Activated T-helper 1 cell treated with anti-CD3 and anti-CD28 coated beads, Interleukin-2, amount 50 U/mL, for 16 hours (primary cell): ENCODE measurements at places on chromosomes 11 and 22.

DNA sequence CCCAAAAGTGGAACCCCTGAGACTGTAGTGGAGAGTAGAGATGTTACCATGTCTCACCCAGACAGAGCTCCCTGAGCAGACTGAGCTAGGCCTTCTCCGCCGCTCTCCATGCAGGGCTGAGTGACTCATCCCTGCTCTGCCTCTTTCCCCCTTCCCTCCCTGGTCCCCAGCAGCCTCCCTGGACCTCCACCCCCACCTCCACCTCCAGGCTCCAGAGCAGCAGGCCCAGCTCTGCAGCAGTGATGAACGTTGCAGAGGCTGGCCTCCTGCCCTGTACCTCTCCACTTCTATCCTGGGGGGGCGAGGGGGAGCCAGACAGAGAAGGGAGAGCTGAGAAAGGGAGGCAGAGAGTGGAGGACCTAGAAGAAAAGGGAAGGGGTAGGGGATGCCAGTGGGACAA lies 19.3 kb upstream of the ARAP1 start:
- no peak for DNase-seq

GRCh38 chr11:12109591-12110196 lies 696 bp upstream of the MICAL2 start:
- DNase-seq: no peak

GRCh38 chr11:66168289-66168688 lies 98.2 kb downstream of the PACS1 start:
- DNase-seq: no peak

DNA sequence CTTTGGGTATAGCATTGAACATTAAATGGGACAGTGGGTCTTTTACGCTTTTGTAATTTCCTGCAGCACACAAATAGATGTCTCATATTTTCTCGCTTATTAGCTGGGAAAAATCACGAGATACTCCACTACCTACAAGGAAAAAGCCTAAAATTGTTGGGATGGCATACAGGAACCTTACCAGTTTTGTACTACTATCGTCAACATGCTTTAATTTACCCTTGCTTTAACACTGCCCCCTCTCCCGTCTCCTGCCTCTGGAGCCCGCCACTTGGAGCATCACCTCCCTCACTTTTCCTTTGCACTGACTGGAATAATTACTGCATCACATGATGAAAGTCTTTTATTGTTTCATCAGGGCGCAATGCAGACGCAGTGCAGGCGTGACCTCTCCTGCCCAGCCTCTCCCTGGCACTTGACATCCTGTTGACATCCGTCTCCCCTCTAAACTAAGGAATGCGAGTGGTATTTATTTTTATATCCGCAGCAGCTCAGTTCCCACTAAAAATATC lies 1.0 kb upstream of the FNBP4 start:
- no peak for DNase-seq

DNA sequence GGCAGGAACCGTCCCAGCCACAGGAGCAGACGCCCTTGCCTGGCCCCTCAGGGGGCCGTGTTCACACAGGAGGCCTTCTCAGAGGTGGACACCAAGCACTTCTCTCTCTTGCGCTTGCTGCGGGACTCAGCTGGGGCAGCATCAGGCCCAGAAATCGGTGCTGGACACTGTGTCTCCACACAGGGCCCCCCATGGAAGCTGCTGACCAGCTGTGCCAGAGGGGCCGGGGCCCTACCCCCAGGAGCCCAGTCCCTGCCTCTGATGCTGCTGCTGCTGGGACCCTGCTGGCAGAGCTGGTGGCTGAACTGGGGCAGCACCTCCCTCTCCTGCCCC lies 4.0 kb downstream of the PLXNB2 start:
- no peak for DNase-seq

DNA sequence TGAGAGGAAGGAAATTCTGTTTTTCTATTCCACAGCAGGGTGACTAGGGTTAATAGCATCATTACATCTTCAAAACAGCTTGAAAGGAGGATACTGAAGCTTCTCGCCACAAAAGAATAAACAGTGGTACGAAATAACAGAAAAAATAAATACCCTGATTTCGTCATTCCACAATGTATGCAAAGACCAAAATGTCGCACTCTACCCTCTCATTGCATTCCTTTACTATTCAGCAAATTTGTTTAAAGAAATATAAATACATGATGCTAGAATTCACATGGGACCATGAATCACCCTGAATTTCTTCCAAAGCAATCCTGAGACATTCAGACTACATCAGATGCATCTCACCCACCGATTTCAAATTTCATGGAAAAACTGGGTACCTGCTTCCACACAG lies 112.3 kb upstream of the TOP3B start:
- DNase-seq: no peak

GRCh38 chr22:36377022-36377631 lies 10.6 kb downstream of the MYH9 start:
- DNase-seq: no peak

- no peak for DNase-seq
These were observed 101.4 kb downstream of the FDX1 start for GRCh38 chr11:110530900-110531741.

DNA sequence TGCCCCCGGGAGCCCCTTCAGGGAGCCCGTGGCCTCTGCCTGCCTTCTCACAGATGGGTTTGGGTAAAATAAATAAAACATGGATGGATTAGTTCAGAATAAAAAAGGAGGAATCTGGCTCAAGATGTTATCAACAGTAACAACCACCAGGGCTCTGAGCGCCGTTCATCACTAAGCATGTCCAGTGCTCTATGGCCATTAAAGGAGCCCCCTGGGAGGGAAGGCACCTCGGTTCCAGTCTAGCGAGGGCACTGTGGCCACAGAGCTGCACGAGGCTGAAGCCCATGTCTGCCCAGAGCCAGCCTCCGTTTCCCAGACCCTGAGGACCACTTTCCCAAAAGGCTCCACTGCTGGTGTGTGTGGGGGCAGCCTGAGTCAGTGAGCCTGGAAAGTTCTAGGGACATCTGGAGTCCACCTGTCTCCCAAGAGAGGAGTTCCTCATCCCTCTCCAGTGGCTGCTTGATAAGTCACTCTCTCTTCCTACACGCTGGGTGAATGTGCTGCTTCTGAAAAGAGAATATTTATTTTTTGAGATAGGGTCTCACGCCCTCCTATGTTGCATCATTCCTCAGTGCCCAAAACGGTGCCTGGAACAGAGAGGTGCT lies 614.6 kb downstream of the TBC1D22A start:
- no peak for DNase-seq

- DNase-seq: peak; percentile 1
These were observed 5.5 kb downstream of the C11orf21 start for GRCh38 chr11:2295971-2296912.

GRCh38 chr22:28714043-28714628 lies 27.5 kb downstream of the CHEK2 start:
- DNase-seq: no peak

GRCh38 chr11:28251257-28251656 lies 143.1 kb downstream of the METTL15 start:
- no peak for DNase-seq

DNA sequence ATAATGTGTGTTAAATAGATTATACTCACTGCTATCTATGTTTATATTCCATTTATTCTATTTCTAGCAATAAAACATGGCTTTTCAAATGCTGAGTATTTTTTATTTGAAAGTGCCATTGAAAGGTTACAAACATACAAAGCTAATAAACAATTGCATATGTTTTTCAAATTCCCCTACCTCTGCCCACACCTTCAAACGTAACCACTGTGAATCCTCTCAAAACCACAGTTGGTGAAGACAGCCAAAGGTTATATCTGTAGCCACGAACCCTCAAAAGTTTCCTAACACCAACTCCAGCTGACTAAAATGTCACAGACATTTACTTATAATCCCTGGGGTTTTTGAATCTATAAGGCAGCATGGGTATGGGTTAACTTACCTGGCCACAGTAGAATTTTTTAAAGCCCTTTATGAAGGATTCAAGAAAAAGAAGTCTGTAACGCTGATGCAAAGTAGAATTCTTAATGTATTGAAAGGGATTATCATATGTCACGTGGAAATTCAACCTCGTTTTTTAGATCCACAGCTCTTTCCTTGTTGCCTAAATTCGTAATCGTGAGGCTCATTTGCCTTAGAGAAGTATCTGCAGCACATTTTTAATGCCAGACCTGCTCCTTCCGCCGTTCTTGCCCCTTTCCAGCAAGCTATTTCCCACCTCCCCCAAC lies 122.5 kb upstream of the ZC3H12C start:
- no peak for DNase-seq

- no peak for DNase-seq
These were observed 37.9 kb upstream of the NUP160 start for GRCh38 chr11:47886096-47886495.

GRCh38 chr11:17538731-17539130 lies 5.5 kb downstream of the USH1C start:
- DNase-seq: no peak

- no peak for DNase-seq
These were observed 22.3 kb downstream of the TMEM123 start for GRCh38 chr11:102430158-102430836.

GRCh38 chr22:47367107-47367690 lies 604.7 kb downstream of the TBC1D22A start:
- no peak for DNase-seq

GRCh38 chr11:111878849-111879636 lies at the start of the genes CFAP68 and FDXACB1:
TSS of gene CFAP68 (plus strand) at chr11:111879541. CDS start at chr11:111879561, 20 bp downstream.
TSS of gene FDXACB1 (minus strand) at chr11:111879165. CDS start at chr11:111879132, 33 bp downstream.
- peak; percentile 92 for DNase-seq

DNA sequence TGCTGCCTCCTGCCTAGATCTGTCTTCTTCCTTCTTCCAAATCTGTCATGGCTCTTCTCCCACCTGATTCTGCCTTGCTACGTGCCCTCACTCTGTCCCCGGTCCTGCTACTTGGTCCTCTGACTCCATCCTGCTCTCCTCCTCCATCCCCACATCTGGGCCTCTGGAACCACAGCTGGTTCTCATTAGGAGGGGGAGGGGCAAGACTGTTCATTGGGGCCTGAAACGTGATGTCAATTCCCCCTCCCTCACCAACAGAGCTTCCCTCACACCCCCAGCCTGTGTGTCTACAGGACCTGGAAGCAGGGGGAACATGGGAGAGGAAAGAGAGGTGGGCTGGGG lies 9.1 kb downstream of the DCHS1 start:
- DNase-seq: no peak

DNA sequence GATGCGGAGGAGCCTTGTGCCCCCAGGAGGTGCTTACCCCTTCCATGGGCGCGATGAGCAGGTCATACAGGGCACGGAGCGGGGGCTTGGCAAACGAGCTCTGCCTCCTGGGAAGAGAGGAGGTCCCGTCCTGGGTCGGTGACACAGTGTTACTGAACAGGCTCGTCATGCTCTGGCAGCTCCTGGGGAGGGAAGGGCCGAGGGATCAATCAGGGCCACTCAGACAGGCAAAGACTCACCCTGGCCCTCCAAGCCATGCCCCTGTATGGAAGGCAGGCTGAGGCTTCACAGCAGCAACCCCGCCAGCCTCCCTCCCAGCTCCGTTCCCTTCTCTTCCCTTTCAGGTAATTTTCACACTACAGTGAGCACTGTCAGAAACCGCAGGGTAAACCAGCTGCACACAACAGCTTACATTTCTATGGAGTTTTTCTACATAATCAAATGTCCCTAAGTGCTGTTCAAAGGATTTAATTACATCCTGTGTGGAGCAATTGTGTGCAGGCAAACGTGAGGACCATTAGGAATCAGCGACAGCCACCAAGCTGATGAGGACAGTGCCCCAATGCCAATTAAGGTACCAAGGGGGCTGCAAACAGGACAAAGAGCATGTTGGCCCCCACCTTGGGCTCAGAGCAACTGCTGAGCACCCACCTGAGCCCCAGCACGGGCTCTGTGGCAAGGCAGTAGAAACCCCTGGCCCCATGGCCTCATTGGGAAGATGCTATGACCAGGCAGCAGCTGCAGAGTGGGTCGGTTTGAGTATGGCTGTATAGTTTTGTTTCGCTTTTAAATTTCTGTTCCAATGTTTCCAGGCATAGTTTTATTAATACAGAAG lies 95.4 kb upstream of the PITPNB start:
- DNase-seq: no peak

DNA sequence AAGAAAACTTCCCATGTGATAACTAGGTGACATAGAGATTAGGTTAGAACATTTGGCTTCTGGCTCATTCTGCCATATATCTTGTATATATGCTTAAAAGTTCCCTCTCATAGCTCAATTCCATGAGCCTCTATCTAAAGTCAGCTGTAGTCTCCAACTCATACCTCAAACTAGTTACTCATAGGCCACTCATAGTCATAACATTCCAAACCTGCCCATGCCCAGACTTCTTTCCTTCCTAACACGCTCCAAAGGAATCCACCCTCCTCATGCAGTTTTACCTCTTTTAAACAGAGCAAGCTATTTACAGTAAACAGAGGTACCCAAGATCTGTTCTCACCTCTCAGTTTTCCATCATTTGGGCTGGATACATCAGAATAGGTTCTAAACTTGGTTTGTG lies 39.4 kb downstream of the GLYATL2 start:
- no peak for DNase-seq

DNA sequence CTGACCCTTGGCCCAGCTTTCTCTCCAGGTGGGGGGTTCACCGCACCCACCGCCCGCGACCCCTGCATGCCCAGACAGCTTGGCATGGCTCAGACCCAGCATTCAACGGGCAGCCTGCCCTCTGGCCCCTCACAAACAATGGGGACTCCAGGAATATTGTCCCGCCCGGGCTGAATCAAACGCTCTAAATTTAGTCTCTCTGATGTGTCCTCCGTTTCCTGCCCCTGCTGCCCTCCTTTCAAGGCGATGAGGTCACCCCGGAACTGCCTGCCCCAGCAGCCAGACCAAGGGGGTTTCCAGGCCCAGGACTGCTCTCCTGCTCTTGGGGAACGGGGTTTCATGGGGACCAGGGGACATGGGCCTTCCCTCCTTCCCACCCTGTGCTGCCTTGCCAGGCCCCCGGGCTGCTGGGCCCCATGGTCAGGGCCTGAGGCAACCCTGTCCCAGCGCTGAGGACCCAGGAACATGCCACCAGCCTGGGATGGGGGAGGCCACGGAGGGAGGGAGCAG lies 10.1 kb upstream of the PDGFB start:
- DNase-seq: no peak
